ENCODE measurements at places on chromosomes 1 and 21. TPM values are rescaled to one million over a fixed set of nuclear protein-coding genes. Genes with fewer than 3 reads are reported as not detected.

Gene COL16A1
- 4.6 TPM for total RNA-seq

- DNase-seq = no peak
Measured at GRCh38 chr1:3683992-3684391, 31.7 kb downstream of the TP73 start.

DNA sequence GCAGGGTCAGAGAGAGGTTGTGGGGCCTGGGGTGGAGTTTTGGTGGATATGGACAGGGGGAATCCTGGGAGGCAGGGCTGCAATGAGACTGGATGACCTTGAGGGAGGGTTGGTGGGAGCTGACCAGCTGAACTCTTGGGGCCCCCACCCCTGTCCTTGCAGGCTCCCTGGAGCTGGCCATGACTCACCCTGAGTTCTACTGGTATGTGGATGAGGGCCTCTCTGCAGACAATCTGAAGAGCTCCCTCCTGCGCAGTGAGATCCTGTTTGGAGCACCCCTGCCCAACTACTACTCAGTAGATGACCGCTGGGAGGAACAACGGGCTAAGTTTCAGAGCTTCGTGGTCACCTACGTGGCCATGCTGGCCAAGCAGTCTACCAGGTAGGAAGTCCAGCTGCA lies 23.6 kb downstream of the DISP3 start:
- DNase-seq = no peak

- no peak for DNase-seq
Measured at GRCh38 chr1:204673909-204674649, 11.5 kb downstream of the LRRN2 start.

DNA sequence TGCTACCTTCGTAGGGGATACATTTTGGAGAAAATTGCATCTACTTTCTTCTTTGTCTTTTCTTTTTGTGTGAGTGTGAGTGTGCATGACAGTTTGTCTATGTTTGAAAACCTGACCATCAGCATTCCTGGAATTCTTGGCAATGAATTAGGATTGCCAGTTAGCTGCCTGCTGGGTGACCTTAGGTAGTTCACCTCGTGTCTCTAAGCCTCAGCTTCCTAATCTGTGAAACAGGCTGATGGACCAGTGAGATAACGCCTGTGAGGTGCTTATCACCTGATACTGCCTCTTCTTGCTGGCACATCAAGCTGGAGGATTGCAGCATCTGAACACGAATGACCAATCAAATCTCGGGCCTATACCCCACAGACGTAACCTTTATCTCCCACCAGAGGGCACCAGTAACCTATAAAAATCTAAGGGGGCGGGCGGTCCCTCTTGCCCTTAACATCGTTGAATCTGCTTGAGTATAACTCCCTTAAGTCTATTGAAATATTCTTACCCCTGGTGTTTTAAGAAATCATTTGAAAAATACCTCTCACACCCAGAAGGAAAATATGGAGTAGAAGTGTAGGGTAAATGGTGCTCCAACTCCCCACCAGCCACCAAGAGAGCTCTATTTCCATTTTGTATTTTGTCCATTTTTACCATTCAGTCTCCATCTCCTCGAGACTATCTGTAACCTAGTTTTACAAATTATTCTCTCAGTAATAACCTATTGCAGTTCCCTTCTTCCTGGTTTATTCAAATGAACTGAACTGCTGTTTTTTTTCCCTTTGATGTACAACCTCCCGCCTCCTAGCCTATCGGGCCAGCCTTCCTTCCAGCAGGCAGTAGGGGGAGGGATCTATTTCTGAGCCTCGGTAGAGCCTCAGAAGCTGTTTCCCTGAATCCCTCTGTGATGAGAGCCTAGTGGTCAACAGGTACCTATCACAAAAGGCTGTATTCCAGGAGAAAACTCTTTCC lies 49.7 kb downstream of the MDM4 start:
- no peak for DNase-seq
